ENCODE measurements at places on chromosomes 4 and X.

DNA sequence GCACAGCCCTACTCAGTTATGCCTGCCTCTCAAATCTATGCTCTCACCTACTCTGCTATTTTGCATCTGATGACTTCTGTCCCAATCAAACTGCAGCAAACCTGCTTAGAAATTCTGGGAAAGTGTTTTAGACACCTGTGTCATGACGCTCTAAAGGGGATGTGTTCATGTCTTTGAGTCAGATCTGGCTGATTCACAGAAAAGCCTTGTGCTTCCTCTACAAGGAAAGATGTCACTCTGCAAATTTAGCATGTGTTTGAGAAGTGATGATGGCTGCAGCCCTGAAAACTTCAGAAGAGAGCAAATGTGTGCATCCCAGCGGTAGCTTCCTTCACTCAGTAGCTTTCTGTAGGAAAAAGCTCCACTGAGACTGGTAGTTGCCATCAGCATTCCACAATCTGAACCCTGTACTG is 235.4 kb downstream of the MGST2 start:
- no peak for DNase-seq

DNA sequence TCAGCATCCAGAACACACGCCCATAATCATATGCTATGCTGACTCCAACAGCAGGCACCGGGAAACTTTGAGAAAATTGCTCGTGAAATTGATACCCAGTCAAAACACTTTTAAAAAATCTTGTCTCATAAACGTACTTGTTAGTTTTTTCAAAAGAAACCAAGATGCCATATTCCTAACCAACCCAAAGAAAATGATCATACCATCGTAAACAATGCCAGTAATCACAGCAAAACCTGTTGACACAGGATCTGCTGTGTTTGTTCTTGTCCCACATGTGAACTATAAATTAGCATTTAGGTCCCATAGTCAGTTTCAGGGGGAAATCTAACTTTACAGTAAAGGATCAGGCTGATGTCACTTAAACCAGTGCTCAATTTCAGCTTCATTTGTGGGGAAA is 23.0 kb downstream of the PRSS12 start:
- no peak for DNase-seq

DNA sequence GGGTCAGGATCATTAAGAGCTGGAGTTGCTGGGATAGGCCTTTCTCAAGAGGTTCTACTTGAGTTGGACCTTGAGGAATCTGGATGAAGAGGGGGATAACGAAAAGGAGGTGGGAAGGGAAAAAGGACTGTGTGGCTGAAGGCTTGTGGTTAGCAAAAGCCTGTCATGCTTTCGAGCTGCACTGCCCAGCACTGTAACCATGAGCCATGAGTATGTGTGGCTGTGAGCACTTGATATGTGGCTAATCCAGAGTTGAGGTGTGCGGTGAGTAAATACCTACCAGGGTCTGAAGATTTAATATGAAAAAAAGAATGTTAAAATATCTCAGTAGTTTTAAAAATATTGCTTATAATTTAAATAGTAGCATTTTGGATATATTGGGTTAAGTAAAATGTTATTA is 11.4 kb downstream of the TMEM165 start:
- no peak for DNase-seq

DNA sequence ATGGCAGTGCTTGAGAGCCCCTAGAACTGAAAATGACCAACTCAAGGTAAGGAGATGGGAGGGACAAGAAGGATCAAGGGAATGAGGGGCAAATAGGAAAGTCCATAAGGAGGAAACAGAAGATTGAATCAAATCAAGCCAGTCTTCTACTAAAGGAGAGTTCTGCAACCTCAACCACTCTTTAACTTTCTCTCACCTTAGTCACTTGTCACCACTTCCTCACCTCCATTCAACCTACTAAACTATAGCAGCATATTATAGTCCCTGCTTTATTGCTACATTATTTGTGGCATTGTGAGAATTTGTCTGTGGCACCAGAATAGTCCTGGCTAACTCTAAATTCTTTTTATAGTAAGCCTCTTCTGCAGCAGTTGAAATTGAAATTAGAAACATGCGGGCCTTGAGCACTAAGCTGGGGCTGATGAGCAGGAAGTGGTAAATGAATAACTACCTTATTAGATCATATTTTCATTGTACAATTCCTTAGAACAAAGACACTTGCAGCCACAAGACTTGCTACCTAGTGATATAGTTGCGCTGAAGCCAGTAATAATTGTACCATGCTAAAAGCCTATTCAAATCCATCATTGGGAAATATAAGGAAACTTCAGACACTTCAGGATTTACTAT is 336.9 kb downstream of the ZNF674 start:
- no peak for DNase-seq
